ENCODE measurements at places on chromosomes 2 and 18.

DNA sequence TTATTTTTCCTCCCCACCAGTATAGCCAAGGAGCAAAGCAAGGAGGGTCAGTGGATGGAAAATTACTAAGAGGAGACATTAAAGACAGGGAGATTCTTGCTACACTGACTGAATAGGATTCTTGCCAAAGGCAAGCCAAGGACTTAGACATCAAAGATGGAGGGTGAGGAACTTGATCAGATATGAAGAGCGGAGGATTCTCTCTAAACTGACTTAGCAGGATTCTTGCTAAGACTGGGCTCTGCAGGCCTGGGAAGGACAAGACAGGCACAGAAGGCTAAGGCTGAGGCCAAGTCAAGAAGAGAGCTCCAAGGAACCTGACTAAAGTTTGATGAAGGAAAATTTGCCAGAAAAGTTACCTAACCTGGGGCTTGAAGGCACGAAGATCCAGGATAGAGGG is 143.9 kb upstream of the RMP24 start:
- ATAC-seq: no peak

- no peak for ATAC-seq
Observed at GRCh38 chr2:207911215-207911614, 114.1 kb downstream of the PLEKHM3 start.

DNA sequence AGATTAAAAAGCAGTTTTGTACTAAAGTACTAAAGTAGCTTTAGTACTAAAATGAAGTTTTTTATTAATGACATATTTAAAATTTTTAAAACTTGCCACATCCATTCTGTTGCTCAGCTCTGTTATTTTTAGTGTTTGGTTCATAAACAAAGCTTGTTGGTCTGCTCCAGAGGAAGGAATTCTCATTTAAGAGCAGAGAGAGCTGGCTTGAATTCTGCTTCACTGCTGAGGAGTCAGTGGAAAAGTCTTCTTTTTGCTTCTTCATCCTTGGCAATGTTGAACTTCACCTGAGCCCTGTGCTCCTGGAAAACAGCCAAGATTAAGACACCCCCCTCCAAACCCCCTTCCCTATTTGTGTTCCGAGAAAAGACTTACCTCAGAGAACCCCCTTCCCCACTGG is 40.6 kb downstream of the TMEM87B start:
- no peak for ATAC-seq

GRCh38 chr2:217451666-217452065 is 551.1 kb downstream of the TNS1 start:
- no peak for ATAC-seq

DNA sequence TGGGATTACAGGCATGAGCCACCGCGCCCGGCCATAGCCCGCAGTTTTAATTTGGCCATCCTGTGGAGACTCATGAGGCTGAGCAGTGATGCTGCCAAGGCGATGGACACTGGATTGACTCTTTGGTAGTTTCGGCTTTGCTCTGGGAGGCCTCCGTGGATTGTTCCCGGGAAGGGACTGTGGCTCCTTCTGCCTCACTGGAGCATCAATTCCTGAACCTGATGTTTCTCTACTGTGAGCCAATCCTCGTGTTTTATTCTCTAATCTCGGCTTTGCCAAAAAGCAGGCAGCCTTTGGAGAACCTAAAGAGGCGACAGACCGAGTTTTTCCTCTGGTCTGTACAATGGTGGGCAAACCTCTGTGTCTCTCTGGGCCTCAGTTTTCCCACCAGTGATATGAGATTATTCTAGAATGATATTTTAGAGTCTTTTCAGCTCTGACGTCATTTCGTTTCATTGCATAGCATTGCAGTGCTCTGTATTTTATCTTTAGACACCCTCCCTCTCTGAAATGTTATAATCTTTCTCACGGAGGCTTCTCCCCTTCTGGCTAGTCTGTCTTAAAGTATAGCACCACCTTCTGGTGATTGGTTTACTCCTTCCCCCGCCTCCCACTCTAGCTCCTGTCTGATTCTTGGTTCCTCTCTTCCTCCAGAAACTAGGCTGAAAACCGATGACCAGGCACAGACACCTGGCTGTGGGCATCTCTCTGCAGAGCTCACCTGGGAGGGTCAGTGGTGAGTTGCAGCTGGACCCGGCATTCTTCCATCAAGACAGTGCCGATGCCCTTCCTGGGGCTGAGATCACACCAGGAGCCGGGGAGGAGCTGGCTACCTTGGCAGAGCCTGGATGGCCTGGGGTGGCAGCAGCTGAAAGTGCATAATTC is 341.3 kb downstream of the MYCN start:
- no peak for ATAC-seq

Data from stimulated activated memory B cell treated with anti-CD40 and anti-IgM and Interleukin-4, amounts not matched to agents 10 μg/mL and 1 μg/mL and 100 μg/mL, for 72 hours (primary cell).